DMS 273 treated with DMSO at 0.1 percent for 48 hours (cell line): ENCODE measurements at places on chromosomes 7 and 10.
A peak's percentile ranks its signal among the peaks of the same experiment; 100 is the strongest.

GRCh38 chr10:53236941-53237340, 464.4 kb upstream of the MBL2 start:
- DNase-seq = no peak

DNA sequence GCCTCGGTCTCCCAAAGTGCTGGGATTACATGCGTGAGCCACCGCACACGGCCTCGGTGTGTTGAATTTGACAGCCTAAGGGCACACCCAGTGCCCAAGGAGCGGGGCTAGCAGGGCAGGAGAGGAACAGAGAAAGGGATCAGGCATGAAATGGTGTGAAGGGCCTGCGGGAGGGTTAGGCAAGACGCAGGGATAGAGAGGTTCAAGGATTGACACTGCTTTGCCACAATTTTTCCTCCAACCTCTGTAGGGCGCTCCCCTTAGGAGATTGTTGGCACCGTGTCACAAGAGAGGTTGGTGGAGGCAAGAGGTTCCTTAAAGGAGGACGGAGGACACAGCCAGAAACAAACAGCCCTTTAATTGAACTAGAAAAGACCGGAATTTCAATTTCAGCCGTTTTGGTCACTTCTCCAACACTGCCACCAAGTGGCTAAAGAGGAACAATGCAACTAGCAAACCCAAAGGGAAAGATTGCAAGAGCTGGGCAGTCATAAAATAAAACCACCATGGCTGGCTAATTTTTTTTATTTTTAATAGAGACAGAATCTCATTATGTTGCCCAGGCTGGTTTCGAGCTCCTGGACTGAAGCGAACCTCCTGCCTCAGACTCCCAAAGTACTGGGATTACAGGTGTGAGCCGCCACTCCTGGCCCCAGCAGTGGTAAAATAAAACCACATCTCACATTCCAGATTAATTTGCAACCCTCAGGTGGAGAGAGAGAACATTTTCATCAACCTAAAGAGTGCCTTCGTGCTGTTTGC, 6.9 kb upstream of the CREB3L2 start:
- peak; percentile 14 for DNase-seq

DNA sequence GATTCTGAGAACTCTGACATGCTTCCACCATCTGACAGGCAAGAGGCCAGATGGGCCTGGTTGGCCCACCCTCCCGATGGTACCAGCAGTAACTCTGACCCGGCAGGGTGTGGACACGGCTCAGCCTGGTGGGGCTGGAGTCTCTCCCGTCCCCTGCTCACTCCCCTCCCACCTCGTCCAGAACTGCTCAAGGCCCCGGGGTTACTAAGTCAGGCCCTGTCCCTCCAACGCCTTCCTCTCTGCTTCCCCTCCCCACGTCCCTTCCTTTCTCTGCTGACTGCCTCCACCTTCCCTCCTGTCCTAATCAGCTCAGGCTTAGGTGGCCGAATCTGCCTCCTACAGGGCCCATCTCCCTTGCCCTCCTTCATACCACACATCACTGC, 12.5 kb downstream of the CALML5 start:
- no peak for DNase-seq

DNA sequence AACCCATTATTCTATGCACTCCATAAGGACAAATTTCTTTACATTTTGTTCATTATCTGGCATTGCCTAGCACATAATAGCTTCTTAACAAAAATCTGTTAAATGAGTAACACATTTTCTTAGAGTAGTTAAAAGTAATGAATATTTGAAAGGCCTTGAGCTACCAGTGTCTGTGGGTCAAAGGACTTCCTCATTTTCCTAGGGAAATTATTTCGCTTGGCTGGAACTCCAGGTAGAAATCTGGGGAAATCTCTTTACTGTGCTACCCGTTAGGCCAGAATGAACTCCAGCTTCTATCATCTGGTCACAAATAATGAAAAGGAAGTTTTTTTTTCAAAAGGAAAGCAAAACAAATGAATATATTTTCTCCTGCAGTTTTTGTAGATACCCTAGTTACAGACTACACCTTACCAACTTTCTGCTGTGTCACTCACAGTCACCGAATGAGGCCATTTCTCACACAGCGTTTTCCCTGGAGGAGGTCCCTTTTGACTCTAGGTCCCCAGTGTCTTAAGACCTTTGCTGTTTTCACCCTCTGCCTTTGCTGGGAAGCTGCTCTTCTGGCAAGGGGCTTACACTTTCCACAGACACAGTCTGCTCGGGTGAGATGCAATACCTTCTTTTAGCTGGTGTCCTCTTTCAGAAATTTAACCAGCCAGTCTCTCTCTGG, 1.6 kb downstream of the SAMD9L start:
- DNase-seq = no peak

GRCh38 chr7:7668706-7669105, 28.2 kb downstream of the UMAD1 start:
- no peak for DNase-seq

GRCh38 chr10:26821699-26822570, 38.8 kb downstream of the ABI1 start:
- DNase-seq = no peak

DNA sequence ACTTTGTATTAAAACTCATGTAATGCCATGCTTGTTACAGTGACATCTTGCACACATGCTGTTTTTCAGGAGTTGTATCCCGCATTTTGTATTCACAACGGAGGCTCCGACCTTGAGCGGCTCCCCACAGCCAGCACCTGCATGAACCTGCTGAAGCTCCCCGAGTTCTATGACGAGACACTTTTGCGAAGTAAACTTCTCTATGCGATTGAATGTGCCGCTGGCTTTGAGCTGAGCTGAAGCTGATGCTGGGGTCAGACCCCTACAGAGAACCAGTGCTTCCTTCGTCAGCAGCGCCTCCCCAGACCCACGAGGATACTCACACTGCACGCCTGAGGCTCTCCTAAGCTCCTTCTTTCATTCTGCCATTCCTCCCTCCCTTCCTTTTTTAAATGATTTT, 69.3 kb upstream of the DNAJB6 start:
- DNase-seq = no peak

- peak; percentile 26 for DNase-seq
Measured at GRCh38 chr10:110780704-110781103, 91.0 kb upstream of the PDCD4 start.

- DNase-seq = peak; percentile 52
Measured at GRCh38 chr7:71735961-71736556, 604.1 kb downstream of the GALNT17 start.

DNA sequence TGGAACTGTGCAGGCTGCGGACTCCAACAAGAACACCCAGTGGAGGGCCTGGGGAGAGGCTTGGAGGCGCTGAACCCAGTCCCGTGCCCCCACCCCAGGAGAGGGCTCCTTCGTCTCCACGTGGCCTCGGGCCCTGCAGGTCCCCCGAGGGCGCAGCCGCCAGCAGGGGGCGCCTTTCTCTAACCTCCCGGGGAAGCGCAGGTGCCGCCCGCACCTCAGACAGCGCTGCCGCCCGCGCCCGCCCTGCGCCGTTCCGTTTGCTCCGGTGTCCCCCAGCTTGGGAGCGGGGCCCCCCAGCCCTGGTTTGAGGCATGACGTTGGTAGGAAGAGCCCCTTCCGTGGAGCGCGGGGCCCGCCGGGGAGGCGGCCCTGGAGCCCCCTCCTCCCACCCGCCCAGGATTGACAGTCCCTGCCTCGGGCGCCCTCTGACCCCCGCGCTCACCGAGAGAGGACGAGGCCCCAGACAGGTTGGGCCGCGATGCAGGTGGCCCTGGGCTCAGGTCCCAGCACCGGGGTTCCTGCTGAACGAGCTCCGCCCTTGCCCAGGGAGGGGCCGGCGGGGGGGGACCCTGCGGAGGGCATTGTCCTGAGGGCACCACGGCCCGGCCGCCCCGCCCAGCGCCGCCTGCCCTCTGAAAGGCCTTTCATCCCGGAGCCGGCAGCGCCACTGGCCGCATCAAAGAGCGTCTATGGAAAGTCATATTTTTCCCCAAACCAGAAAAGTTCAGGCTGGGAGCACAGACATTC, 42.8 kb downstream of the FOXL3 start:
- DNase-seq = peak; percentile 39

GRCh38 chr7:7971308-7972040, 2.9 kb downstream of the GLCCI1 start:
- DNase-seq = no peak

DNA sequence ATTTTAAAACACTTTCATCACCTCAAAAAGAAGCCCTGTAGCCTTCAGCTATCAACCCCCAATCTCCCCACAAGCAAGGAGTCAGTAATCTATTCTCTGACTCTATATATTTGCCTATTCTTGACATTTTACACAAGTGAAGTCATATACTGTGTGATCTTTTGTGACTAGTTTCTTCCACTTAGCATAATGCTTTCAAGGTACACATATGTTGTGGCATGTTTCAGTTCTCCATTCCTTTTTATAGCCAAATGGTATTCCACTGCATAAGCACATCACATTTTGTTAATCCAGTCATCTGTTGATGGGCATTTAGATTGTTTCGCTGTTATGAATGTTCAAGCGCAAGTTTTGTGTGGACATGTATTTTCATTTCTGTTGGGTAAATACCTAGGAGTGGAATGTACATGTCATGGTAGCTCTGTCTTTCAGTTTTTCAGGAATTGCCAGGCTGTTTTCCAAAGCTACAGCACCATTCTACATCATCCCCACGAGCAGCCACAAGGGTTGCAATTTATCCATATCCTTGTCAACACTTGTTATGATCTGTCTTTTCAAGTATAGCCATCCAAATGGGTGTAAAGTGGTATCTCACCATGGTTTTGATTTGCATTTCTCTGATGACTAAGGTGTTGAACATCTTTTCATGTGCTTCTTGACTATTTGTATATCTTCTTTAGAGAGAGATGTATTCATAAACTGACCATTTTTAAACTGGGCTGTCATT, 405.6 kb downstream of the KCNMA1 start:
- no peak for DNase-seq

DNA sequence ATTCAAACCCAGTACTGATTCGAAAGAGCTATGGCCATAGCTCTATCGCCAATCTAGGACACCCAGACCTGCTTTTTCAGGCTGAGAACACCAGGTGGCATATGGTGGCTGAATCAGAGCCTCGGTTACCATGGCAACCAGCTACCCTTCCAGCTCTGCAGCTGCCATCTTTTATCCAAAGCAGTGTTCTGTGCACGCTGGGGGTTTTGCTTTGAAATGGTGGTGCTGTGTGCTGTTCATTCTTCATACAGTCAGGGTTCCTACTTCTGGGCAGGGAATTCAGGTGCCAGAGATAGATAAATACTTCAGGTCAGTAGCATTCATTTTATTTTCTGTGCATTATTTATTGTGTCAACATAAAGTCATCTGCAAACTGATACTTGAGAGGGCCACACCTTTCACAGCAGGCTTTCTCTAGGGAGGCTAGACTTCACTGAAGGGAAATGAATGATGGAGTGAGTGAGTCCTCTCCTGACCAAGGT, 85.4 kb downstream of the AKR1D1 start:
- DNase-seq = peak; percentile 92

DNA sequence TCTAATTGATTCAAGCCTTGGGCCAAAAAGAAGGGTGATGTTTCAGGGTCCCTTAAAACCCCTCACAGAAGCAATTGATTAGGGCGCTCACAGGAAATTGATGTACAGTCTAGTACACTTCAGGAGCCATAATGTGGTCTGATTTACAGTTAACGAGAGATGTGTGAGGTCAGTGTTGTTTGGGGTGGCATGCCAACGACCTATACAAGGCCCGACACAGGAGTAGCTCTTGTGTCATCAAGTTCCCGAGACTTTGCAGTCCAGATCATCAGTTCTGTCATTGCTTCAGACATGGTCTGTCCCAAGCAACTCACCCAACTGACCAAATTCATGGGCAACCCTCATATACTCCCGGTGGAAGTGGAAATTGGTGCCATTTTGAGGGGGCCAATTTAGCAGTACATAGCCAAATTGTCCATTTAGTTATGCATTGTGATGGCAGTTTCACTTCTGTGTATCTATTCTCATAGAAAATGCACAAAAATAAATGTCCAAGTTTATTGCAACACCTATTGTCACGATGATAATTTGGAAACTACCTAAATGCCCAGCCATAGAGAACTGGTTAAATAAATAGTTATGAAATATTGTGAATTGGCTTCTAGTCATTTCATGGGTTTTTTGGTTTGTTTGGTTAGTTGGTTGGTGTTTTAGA, 18.0 kb upstream of the ARID5B start:
- no peak for DNase-seq

DNA sequence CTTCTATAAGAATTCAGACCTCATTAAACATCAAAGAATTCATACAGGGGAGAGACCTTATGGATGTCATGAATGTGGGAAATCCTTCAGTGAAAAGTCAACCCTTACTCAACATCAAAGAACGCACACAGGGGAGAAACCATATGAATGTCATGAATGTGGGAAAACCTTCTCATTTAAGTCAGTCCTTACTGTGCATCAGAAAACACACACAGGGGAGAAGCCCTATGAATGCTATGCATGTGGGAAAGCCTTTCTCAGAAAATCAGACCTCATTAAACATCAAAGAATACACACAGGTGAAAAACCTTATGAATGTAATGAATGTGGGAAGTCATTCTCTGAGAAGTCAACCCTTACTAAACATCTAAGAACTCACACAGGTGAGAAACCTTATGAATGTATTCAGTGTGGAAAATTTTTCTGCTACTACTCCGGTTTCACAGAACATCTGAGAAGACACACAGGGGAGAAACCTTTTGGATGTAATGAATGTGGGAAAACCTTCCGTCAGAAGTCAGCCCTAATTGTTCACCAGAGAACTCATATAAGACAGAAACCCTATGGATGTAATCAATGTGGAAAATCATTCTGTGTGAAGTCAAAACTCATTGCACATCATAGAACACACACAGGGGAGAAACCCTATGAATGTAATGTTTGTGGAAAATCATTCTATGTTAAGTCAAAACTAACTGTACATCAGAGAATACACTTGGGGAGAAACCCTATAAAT, 24.1 kb downstream of the ZNF37A start:
- DNase-seq = no peak

DNA sequence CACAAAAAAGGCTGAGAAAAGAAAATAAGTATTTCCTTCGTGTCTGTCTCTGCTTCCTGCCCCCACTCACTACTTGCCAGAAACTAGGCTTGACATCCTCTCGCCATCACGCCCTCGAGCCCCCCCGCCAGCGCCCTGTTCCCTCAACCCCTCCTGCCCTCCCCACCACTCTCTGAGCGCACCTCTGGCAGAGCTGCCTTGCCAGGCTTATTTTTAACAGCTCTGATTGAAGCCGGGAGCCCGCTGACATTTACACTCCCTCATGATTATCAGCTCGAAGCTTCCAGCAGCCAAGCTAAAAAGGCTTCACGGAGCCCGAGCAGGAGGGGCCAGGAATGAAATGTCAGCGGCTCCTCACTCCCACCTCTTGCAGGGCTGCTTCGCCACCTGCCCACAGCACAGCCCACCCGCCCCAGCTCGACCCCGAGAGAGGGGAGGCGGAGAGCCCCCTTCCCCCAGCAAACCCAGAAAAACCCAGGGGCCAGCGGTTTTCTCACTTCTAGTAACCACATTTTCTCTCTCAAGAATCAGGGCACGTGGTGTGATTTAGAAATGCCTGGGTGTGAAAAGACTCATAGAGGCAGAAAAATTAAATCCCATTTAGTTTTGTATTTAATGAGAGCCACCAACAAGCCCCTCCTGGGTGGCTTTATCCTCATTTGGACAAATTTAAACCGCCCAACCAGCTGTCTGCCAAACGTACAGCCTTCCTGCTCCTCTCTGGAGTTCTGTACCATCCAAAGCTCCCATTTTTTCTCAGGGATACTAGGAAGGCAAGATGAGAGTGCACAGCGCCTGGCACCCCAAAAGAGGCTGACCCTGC, 89.3 kb downstream of the SLIT1 start:
- no peak for DNase-seq

GRCh38 chr7:148847815-148848734, 36.0 kb downstream of the EZH2 start:
- no peak for DNase-seq

GRCh38 chr7:100887516-100888290, 1.8 kb downstream of the UFSP1 start:
- DNase-seq = no peak
